Endothelial cell (in vitro differentiated cells): ENCODE measurements at places on chromosomes 12 and 14. TPM values are rescaled to one million over a fixed set of nuclear protein-coding genes. Genes with fewer than 3 reads are reported as not detected.

DNA sequence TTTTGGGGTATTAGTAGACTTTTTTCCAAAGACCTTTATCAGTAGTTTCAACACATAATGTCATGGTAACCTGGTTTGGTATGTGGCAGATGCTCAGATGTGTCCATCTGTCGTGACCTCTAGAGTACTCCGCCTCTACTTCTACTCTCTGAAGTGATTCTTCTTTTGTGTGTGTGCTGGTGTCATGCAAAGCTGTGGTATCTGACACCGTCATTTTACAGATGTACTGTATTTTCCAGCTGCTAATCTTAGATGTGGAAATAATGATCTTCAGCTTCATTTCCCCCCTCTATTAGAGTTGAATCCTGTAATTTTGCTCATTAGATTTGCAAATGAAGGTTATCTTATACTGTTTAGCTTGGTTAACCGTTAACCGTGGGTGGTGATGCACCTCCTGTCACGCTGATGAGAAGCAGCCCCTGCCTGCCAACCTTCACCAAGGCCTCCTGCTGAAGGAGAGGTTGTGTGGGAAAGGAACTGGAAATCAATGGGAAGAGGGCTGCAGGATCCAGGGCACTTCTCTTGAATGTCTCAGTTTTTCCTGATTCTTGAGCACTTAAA is 222.4 kb upstream of the AMIGO2 start:
- DNase-seq, result no peak

- DNase-seq, result no peak
Observed at GRCh38 chr12:97886511-97887176, 424.0 kb downstream of the RMST start.

DNA sequence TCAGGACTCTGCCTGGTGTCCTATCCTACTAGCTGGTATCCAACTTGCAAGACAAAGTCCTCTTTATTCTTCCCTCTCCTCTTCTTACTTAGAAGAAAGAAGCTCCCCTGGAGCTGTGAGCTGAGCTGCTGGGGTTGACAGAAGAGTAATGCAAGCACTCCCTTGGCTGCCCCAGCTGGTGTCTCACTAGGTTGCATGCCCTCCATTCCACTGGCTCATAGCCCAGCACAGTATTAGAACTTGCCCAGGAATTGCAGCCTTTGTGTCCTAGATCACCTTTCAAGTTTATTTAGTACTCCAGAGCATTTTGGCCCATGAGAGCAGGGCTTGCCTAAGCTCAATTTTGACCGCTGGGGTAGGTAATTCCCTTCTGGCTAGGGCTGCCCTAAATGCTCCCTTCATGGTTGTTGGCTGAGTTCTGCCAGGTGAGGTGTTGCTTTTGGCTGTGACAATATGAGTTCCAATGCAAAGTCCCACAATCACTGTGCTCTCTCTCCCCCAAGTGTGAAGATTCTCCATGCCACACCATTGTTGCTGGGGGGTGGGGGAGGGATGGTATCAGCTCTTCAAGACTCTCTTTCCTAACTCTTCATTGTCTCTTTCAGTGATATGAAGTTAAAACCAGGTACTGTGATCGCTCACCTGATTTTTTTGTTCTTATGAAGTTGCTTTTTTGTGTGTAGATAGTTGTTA is 317.4 kb upstream of the DDHD1 start:
- DNase-seq, result no peak

- DNase-seq, result peak; percentile 8
Observed at GRCh38 chr14:57389646-57390036, 745 bp upstream of the NAA30 start.

- DNase-seq, result no peak
Observed at GRCh38 chr12:57219205-57219992, 2.8 kb downstream of the NXPH4 start.

GRCh38 chr14:19920021-19920657 is at the start of gene OR4K5:
Gene OR4K5, plus strand, starts transcription at chr14:19920607. Its CDS starts 0 bp downstream, at chr14:19920607.
- DNase-seq, result no peak

GRCh38 chr12:106332536-106332935 is 25.0 kb upstream of the POLR3B start:
- no peak for DNase-seq

- DNase-seq, result no peak
Observed at GRCh38 chr12:117760990-117761389, 207.8 kb downstream of the KSR2 start.

- no peak for DNase-seq
Observed at GRCh38 chr12:4771172-4771959, 51.2 kb downstream of the GALNT8 start.

GRCh38 chr12:102437511-102437910 is 42.9 kb downstream of the IGF1 start:
- no peak for DNase-seq

The RPS29 gene
- 2,246 TPM for total RNA-seq

The LRRIQ1 gene
- 1.1 TPM for total RNA-seq

The MDGA2 gene
- 8.1 TPM for total RNA-seq
